ENCODE measurements at places on chromosomes 5 and 9. TPM values are rescaled to one million over a fixed set of nuclear protein-coding genes. Genes with fewer than 3 reads are reported as not detected.

ENTREP1 gene
- not detected for total RNA-seq

ANKRD31 gene
- 0.09 TPM for total RNA-seq

ADCY2 gene
- total RNA-seq: not detected

SLC6A7 gene
- not detected for total RNA-seq

LEAP2 gene
- not detected for total RNA-seq

PCDHGB2 gene
- 0.77 TPM for total RNA-seq

LECT2 gene
- total RNA-seq: not detected

PLPP7 gene
- 8.5 TPM for total RNA-seq

MLANA gene
- not detected for total RNA-seq

ABCA1 gene
- total RNA-seq: 44.3 TPM

FCN2 gene
- not detected for total RNA-seq

UGT3A2 gene
- total RNA-seq: not detected

KCNMB1 gene
- total RNA-seq: not detected

RASEF gene
- not detected for total RNA-seq

MCIDAS gene
- total RNA-seq: not detected

CCNH gene
- total RNA-seq: 48.2 TPM

PCDHA6 gene
- 0.17 TPM for total RNA-seq

ORM2 gene
- not detected for total RNA-seq

GADD45G gene
- total RNA-seq: not detected

FAM170A gene
- not detected for total RNA-seq

ANKRD34B gene
- not detected for total RNA-seq

SAPCD2 gene
- total RNA-seq: 0.34 TPM

GABRG2 gene
- total RNA-seq: not detected

ECM2 gene
- total RNA-seq: 11.4 TPM

AK8 gene
- 0.82 TPM for total RNA-seq

HMCN2 gene
- total RNA-seq: under 0.01 TPM

FGD3 gene
- not detected for total RNA-seq

DMGDH gene
- 0.93 TPM for total RNA-seq

TLE1 gene
- total RNA-seq: 30.8 TPM

NUTM2G gene
- not detected for total RNA-seq

CCL27 gene
- not detected for total RNA-seq

SPINK13 gene
- not detected for total RNA-seq

KIF24 gene
- 0.70 TPM for total RNA-seq

TRPM6 gene
- not detected for total RNA-seq

PRUNE2 gene
- total RNA-seq: 8.2 TPM

SLC36A3 gene
- not detected for total RNA-seq

MLLT3 gene
- 12.0 TPM for total RNA-seq

DND1 gene
- total RNA-seq: not detected

PCDHGA7 gene
- total RNA-seq: 5.1 TPM

SPOCK1 gene
- total RNA-seq: 97.0 TPM

ARHGAP26 gene
- 12.4 TPM for total RNA-seq

TEX48 gene
- total RNA-seq: not detected

CTXN3 gene
- not detected for total RNA-seq
